MV-4-11 (cell line): ENCODE measurements at places on chromosomes 2 and 18.

- DNase-seq = no peak
These were observed 555.0 kb upstream of the TMEFF2 start for GRCh38 chr2:192749611-192750200.

GRCh38 chr2:77521548-77521891 is 656 bp downstream of the LRRTM4 start:
- no peak for DNase-seq

DNA sequence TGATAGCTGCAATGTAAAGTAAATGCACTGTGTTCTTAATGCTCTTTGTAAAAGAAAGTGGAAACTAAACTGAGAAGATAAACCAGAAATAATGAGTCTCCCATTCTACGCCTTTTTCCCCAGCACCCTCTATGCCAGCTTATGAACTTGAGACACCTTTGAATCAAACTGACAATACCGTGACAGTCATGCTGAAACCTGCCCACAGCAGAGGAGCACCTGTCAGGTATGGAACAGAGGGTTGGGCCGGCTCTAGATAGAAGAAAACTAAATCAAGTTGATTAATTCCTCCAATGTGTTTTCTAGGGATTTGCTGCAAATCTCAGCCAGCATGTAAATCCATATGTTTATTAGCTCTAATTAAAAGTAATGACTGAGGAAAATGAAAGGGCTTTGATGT is 520.6 kb upstream of the RAB12 start:
- no peak for DNase-seq

DNA sequence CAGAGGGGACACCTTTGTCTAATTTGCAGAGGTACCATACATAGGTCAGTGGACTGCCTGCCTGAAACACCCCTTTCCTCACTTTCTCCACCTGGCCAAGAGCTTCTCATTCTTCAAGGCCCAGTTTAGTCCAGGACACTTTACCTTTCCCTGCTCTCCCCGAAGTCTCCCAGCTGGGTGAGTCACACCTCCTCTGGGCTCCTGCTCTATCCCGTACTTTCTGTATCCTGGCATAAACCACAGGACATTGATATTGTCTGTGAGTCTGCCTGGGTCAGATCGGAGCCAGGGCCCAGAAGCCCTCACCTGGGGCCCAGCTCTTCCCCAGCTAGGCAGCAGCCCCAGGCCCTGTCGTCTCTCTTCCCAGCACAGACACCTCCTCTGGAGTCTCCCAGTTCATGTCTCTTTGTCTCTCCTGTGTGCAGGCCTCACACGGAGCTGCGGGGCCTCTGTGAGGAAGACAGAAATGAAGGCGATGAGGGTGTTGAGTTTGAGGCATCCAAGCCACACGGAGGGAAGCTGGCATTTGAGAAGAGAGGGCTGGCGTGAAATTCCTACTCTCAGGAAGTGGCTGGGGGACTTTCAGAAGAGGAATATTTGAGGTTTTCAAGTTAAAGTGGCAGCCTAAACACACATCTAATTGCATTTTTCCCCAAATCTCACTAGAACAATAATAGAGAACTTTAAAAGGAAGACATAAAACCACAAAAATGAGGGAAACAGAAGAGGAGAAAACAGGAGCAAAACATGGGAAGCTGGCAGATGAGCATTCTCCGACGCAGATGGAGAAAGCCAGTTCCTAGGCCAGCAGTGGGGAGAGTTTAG is 79.6 kb upstream of the LAPTM4A start:
- no peak for DNase-seq

DNA sequence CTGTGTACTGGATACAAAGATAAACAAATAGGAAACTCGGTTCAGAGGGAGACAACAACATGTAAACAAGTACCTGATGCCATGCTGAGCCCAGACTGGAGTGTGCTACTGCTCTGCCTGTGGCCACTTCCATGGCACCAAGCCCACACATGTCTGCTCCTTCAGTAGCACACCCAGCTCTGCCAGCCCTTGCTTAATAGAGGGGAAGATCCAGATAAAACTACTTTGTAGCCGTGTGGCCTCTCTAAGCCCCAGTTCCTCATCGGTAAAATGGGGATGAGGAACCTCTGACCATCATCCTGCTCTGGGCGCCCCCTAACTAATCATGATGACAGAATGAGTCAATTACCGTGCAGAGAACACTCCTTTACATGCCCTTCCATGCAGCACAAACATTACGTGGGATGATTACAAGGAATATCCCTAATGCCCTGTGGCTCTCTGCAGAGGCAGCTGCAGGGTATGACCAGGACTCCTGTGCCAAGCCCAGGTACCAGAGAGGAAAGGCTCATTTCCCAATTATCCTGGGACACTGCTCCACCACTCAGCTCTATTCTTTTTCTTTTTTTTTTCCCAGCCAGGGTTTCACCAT is 34.9 kb downstream of the DNMT3A start:
- DNase-seq = peak; percentile 89

- no peak for DNase-seq
These were observed 1.2 kb downstream of the PPP1CB start for GRCh38 chr2:28752631-28753376.

GRCh38 chr2:110843496-110843895 is 111.1 kb downstream of the ACOXL start:
- peak; percentile 33 for DNase-seq

GRCh38 chr18:50709193-50709592 is 110.6 kb downstream of the MRO start:
- DNase-seq = no peak
